ENCODE measurements at places on chromosomes 7 and 10.

GRCh38 chr7:34061149-34061548 is 155.8 kb downstream of the BMPER start:
- no peak for DNase-seq

GRCh38 chr10:118844731-118845521 is 90.2 kb upstream of the CACUL1 start:
- DNase-seq = no peak

- DNase-seq = no peak
Measured at GRCh38 chr7:122217125-122217524, 73.1 kb upstream of the AASS start.

DNA sequence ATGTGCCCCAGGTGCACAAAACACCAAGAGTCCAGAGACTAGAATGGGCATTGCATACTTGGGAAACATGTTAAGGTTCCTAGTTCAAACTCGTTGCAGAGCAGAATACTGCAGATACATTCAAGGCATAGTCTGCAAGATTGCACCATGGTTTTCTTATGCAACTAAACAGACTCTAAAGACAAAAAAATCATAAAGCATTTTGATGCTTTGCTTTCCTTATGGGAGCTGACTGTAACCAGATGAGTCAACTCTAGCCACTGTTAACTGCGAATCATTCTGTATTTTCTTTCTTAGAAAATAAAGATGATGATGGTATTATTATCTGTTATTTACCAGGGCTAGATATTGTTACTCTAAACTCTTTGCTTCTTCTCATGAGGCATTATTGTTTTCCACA is 19.7 kb downstream of the TRUB1 start:
- DNase-seq = peak; percentile 19

GRCh38 chr7:110835218-110835617 is 255.7 kb upstream of the LRRN3 start:
- no peak for DNase-seq

DNA sequence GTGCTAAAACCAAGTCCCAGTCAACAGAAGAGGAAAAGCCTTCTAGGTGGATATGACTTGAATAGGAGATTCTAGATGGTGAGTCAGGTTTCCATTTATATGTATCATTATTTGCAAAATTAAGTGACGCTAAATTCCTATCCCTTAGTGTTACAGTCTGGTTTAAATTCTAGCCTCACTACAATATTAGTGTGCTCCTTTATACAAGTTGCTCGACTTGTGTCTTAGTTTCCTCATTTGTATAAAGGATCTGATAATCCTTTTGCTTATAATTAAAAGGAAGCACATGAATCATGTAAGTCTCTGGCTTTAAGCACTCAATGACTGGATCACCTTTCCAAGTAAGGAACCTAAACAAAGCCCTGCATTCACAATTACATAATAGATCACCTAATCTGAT is 105.7 kb downstream of the SVOPL start:
- no peak for DNase-seq

DNA sequence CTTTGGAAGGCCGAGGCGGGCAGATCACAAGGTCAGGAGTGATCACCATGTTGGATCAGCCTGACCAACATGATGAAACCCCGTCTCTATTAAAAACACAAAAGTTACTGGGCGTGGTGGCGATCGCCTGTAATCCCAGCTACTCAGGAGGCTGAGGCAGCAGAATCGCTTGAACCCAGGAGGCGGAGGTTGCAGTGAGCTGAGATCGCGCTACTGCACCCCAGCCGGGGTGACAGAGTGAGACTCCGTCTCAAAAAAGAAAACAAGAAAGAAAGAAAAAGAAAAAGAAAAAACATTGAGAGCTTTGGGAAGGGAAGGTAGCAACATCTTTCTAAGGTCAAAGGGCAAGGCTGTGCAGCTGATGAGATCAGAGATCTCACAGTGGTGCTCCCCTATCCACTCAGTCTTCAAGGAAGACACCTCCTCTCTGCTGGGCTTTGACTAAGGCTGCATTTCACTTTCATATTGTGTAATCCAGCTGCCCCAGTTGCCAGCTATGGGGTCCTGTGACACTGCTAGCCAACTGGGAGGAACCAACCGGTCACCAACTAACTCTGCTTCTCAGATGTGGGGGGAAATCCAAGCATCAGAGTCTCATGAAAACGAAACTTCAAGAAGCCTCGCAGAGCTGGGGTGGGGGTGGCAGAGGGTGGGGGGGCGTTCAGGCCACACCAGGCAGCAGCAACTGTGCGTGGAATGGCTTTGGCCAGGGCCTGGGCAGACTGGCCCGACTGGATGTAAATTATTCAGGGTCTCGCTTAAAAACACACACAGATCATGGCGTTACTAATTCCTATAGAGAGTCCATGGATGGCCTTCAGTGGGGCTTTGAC is 1.5 kb downstream of the IL15RA start:
- peak; percentile 95 for DNase-seq

- DNase-seq = no peak
Measured at GRCh38 chr7:88071994-88072714, 138.1 kb downstream of the ADAM22 start.

DNA sequence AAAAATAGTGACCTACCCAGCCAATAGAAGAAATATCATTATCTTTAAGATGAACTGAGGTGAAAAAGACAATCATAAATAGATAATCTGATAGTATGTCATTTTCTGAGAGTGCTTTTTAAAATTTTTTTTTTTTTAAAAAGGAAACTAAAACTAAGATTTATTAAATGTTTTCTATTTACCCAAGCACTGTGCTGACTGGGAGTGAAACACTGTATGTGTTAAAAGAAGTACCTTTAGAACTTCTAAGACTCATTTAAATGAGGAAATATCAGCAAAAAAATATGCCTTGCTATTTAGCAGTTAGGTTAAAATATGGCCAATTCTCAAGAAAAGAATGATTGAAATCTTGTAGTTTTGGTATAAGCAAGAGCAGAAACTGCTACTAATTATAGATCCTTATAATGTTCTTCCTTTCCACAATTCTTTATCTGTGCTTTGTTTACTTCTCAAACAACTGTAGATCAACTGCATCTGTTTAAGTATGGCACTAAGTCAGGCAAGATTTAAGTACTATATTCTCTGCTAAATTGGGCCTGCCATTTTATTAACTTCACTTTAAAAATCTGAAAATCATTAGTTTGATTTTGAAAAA is 39.5 kb upstream of the WNT2 start:
- no peak for DNase-seq

GRCh38 chr10:120931423-120931822 is 80.3 kb downstream of the WDR11 start:
- no peak for DNase-seq

GRCh38 chr10:128563387-128563786 is 437.2 kb upstream of the MKI67 start:
- no peak for DNase-seq

GRCh38 chr7:105647591-105647990 is 66.3 kb upstream of the EFCAB10 start:
- DNase-seq = no peak

GRCh38 chr7:148223160-148223559 is 367.4 kb upstream of the C7orf33 start:
- DNase-seq = no peak

- DNase-seq = no peak
Measured at GRCh38 chr10:119917777-119918176, 25.2 kb downstream of the SEC23IP start.

GRCh38 chr7:22885797-22886261 is 63.2 kb upstream of the TOMM7 start:
- peak; percentile 92 for DNase-seq

DNA sequence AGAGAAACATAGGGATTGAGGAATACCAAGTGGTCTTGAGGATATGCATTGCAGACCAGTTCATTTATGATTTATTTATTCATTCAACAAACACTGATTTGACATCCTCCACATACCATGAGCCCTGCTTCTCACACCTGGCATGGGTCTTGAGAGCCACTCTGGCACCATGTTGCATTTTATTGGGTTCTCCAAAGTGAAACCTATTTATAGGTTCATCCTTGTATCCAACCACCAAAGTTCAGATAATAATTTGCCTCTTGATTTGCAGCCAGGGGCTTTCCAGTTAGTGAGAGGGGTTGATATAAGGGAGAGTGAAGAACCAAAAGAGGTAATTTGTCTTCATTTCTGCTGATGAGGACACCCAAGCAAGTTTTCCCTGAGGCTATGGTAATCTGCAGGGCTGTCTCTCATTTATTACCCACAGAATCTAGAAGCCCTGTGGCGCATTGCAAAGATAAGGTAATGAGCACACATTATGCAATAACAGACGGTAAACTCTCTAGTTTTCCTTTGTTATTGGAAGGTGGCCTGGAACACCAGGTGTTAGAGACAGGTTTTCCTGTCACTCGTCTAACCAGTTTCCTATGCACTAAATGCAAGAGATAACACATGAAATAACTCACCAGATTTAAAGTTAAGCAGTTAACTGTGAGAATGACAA is 28.8 kb upstream of the ICA1 start:
- DNase-seq = no peak

- no peak for DNase-seq
Measured at GRCh38 chr10:131725581-131726069, 175.2 kb upstream of the PPP2R2D start.

DNA sequence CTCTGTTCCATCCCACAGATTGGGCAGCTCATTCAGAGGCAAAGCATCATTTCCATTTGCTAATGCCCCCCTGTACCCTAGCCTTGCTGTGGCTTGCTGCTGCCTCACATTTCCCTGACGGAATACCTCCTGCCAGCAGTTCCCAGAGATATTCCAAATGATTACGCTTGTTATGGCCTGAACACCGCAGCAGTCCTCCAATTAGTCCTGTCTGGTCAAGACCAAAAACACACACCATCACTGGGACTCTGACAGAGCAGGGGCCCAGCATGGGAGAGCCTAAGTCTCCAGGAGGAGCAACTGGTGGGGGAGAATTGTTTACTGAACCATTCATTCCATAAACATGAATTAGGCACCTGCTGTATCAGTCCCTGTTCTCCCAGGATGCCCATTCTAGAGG is 6.1 kb downstream of the OGDHL start:
- no peak for DNase-seq

- DNase-seq = peak; percentile 90
Measured at GRCh38 chr10:79285315-79286197, 61.7 kb upstream of the PPIF start.

GRCh38 chr7:156611014-156612010 is 29.3 kb upstream of the RNF32 start:
- DNase-seq = no peak

DNA sequence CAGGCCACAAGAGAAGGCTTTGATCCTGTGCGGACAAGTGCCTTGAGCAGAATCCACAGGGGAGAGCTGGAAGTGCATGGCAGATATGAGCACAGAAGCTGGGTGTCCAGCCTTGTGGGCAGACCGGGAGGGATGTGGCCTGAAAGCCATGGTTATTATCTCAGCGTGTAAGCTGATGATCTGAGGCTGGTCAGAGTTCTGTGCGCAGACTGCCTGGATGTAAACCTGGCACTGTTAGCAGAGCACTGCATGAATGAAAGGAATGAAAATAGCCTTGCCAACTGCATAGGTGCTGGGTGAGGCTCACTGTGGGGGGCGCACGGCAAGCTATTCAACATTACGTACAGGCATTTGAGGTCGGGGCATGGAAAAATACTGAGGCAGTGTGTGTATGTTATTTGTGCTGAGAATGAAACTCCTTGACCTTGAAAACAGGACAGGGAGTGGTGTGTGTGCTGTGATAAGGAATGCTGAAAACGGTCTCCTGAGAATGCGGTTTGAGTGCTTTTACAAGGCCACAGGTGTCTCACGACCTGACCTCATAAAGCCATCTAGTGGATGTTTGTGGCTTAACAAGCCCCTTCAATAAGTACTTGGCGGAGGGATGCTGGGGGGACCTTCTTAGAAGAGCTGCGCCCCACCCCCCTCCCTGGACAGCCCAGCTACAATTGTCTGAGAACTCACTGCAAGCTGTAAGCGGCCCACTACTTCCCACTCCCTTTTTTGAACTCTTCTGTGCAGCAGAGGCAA is 18.7 kb downstream of the AKR1C1 start:
- DNase-seq = peak; percentile 20

DNA sequence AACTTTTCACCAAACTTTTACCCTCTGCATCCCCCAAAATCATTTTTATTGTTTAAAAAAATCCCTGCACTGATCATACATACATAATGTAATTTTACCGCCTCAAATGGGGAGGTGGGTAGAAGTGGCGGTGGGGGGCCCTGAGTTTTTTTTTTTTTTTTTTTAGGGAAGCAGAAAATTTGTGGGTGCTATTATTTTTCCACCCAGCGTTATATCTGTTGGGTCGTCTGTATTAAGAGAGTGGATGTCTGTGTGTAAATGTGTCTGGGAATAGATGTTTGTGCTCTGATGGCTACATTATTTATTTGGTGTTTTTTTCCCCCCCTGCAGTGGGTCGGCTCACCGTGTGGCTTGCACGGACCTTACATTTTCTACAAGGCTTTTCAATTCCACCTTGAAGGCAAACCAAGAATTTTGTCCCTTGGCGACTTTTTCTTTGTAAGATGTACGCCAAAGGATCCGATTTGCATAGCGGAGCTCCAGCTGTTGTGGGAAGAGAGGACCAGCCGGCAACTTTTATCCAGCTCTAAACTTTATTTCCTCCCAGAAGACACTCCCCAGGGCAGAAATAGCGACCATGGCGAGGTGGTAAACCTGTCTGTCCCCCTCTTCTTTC is 438 bp downstream of the ARID5B start:
- DNase-seq = no peak

- no peak for DNase-seq
Measured at GRCh38 chr10:129852829-129853561, 111.1 kb downstream of the EBF3 start.

- DNase-seq = no peak
Measured at GRCh38 chr7:145732521-145732920, 384.1 kb upstream of the CNTNAP2 start.

GRCh38 chr10:114811862-114812261 is 9.7 kb upstream of the FHIP2A start:
- DNase-seq = peak; percentile 41

Data from activated CD4-positive, alpha-beta T cell treated with anti-CD3 and anti-CD28 coated beads, Interleukin-10, Interleukin-2, amounts not matched to agents 100 ng/mL and 50 ng/mL, durations not matched to agents 16 hours and 8 hours (primary cell).